ENCODE measurements at places on chromosomes 1 and 21.

GRCh38 chr21:28310711-28311110 lies 682.0 kb downstream of the LTN1 start:
- DNase-seq = no peak

DNA sequence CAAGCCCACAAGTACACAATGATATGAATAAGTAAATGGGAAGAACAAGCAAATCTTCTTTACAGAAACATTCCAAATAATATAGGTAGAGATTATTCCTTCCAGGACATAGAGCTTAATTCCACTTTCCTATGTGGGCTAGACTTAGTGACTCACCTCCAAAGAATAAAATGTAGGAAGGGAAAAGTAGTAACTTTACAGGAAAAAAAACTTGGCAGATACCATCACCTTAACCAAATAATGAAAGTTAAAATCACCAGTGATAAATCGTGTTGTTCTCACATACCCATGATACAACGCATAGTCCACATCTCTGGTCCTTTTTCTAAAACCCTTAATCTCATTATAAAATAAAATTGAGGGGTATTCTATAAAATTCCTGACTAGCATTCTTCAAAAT lies 260.8 kb downstream of the SPATA17 start:
- no peak for DNase-seq

DNA sequence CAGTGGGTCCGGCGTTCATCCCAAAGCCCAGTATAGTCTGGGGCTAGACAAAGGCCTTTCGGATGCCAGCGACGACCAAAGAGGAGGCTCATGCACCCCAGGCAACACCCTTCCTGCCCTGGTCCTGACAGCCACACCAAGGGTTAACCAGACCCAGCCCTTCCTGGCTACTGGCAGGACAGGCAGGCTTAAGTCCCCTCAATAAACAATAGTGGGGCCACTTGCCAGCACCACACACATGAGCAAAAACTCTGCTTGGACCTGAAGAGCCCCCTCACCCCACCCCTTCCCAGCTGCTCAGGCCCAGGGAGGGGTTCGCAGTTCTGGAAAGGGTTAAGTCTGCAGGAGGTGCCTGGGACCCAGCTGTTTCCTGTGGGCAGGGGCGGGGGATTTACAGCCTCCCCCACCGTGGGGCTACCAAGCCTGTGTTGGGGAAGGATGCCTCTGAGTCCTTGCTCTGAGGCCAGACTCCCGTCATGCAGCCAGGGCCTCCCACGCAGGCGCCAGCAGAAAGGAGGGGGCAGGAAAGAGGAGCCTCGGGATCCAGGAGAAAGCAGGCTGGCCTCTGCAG lies 18.2 kb downstream of the PHLDA3 start:
- no peak for DNase-seq

- DNase-seq = peak; percentile 71
Measured at GRCh38 chr1:25760122-25760719, 39.8 kb upstream of the SELENON start.

DNA sequence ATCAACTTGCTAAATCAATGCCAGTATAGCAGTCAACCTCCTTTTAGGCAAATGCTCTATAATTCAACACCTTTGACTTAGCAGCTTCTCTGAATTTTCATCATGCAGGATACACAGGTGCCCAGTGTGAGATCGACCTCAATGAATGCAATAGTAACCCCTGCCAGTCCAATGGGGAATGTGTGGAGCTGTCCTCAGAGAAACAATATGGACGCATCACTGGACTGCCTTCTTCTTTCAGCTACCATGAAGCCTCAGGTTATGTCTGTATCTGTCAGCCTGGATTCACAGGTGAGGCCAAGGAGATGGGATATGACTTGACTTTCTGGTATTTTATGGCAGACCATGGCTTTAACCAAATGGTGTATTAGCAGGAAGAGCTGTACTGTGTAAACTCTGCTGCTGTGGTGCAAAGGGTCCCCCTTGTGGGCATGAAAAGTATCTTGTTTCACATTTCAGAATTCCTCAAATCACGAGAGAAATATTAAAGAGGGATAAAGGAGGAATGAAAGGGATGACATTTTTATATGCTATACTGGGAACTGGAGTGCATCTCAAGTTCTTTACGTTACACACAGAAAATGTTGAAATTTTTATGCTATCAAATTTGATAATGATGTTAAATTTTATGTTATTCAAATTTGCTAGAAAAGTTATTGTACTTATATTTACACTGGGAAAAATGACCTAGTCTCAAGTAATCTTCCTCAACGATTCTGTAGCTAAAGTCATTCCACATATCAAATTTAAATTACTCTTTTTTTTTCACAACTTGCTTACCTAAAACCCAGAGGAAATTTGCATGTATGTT lies 88.9 kb downstream of the CRB1 start:
- DNase-seq = peak; percentile 72

DNA sequence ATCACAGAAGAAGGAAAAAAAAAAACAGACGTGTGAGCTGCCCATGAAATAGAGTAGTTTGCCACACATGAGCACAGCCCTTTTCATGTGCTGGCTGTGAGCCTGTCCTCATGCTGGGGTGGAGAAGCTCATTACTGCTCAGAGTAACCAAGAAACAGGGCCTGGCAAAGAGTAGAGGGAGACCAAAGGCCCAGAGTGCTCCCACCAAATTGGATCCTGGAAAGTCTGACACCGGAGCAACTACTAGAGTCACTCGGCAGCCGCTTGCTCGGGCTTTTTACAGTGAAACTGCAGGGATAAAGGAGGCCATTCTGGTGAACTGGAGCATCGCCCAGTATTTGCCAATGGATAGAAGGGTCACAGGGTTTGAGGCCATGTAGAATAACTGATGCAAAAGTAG lies 64.4 kb upstream of the BARHL2 start:
- DNase-seq = no peak

GRCh38 chr1:26689504-26689903 lies 6.3 kb upstream of the ARID1A start:
- no peak for DNase-seq

- no peak for DNase-seq
Measured at GRCh38 chr1:45974541-45975269, 157.7 kb downstream of the PIK3R3 start.

Measured in NCI-H2081 (cell line).